Activated CD8-positive, alpha-beta memory T cell treated with anti-CD3 and anti-CD28 coated beads, Interleukin-2, amount 10 ng/mL, durations not matched to agents 7 days and 5 days (primary cell): ENCODE measurements at places on chromosomes 12 and 14. TPM values are rescaled to one million over a fixed set of nuclear protein-coding genes. Genes with fewer than 3 reads are reported as not detected.
A peak's percentile ranks its signal among the peaks of the same experiment; 100 is the strongest.

GRCh38 chr12:69129564-69129963 is 109.8 kb upstream of the CPSF6 start:
- no peaks in the 10 kb centered on the region for H3K36me3 ChIP-seq
- DNase-seq, result no peak
- no peak overlapping the region for H3K27ac ChIP-seq
- no peak overlapping the region for H3K4me3 ChIP-seq
- H3K27me3 ChIP-seq, result peaks cover 19% of the 10 kb centered on the region
- no peaks in the 10 kb centered on the region for H3K4me1 ChIP-seq

GRCh38 chr12:103505371-103506236 is 9.8 kb upstream of the C12orf42 start:
- peaks cover 20% of the 10 kb centered on the region for H3K4me1 ChIP-seq
- H3K27me3 ChIP-seq, result peaks cover 34% of the 10 kb centered on the region
- peak; percentile 85 for DNase-seq
- no peak overlapping the region for H3K4me3 ChIP-seq

- DNase-seq, result no peak
- no peaks in the 10 kb centered on the region for H3K27me3 ChIP-seq
- peaks cover 27% of the 10 kb centered on the region for H3K36me3 ChIP-seq
- H3K4me3 ChIP-seq, result no peak overlapping the region
Measured at GRCh38 chr12:70251226-70251625, 8.0 kb downstream of the CNOT2 start.

- no peak overlapping the region for H3K27ac ChIP-seq
- no peaks in the 10 kb centered on the region for H3K36me3 ChIP-seq
- H3K4me3 ChIP-seq, result no peak overlapping the region
- H3K27me3 ChIP-seq, result no peaks in the 10 kb centered on the region
Measured at GRCh38 chr12:103268831-103269514, 226.8 kb downstream of the C12orf42 start.

DNA sequence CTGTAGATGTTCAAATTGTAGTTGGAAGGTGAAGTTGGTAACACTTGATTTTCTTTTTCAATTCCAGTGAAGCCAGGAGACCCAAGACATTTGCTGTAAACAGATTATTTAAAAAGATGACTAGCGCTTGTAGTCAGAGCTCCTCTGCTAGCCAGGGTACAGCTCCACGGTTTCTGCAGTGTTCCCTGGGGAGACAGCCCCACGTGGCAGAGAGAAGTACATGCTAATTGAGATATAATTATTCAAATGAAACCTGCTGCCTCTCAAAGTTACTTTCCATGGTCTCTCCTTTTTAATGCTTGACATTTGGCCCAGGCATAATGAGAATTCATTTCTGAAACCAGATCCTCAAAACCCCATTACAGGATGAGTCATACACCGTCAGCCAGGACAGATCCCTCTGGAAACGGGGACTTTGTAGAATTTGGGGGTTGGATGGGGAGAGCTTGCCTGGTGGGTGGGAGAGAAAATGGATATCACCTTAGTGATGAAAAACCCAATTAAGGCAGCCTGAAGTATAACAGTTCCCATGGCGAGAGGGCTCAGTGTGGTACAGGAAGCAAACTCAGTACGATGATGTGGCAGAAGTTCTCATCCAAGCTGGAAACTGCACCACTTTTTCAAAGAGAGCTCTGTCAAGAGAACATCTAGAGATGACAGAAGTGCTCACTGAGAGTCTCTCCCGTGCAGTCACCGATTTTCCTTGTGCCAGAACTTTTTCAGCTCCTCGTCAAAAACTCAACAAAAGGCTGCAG is 637.7 kb upstream of the TMEM132C start:
- no peaks in the 10 kb centered on the region for H3K27me3 ChIP-seq
- no peak for DNase-seq
- no peaks in the 10 kb centered on the region for H3K36me3 ChIP-seq

DNA sequence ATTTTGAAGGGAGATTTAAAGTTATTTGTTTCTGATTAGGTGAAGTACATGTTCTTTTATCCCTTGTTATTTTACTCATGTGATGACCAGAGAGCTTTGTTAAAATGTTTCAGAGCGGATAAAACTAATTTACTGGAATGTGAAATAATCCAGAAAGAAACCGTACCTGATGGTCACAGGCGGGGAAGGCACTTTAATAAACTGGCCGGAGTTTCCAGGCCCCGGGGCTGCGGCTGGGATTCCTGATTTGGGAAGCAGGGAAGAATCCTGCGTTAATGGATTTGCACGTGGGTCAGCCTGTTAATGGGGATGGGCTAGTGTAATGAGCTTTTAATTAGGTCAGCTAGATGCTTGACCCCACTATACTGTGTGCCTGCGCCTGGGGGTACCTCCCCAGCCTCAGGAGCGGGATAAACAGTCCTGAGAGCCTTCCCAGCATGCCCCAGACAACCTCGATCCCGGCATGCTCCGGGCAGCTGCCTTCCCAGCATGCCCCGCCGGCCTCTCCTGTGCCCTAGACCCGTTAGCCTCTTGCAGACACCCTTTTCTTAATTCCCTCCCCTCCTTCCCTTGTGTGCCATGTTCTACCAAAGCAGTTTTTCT is 208.6 kb upstream of the CDKN3 start:
- no peaks in the 10 kb centered on the region for H3K36me3 ChIP-seq
- no peak overlapping the region for H3K27ac ChIP-seq
- no peak overlapping the region for H3K4me3 ChIP-seq
- peaks cover 3% of the 10 kb centered on the region for H3K4me1 ChIP-seq

DNA sequence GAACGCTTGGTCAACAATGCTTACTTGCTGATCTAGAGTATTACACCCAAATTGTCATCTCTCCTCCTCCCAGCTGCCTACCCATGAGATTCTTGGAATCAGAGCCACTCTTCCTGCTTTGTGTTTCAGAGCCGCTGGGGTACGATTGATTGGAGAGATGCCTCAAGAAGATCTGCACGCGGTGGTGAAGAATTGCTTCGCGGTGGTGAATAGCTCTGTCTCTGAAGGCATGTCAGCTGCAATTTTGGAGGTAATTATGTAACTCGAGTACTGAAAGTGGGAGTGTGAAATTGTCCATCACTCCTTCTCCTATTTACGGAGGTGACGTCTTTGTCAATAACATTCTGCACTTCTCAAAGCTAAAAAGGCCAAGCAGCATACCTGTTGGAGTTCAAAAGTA is 93.9 kb downstream of the GLT1D1 start:
- no peak overlapping the region for H3K27ac ChIP-seq
- H3K27me3 ChIP-seq, result no peaks in the 10 kb centered on the region
- H3K36me3 ChIP-seq, result no peaks in the 10 kb centered on the region
- no peak for DNase-seq

The ADGRD1 gene
- total RNA-seq, result 0.23 TPM

The KRT5 gene
- total RNA-seq, result not detected

The SFSWAP gene
- total RNA-seq, result 55.9 TPM

DNA sequence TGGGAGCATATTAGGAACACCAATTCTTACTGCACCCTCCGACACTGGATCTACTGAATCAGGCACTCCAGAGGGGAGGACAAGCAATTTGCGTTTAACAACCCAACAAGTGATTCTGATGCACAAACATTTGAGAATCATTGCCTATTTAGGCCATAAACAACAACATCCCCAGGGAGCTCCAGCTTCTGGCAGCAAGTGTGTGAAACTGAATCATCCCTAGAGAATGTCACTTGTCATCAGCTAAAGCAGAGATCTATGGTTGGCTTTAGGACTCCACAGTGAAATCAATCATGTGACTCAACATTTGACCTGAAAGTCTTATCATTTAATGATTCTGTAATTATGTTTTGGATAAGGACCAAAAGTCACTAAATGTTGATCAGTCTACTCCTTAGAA is 505.0 kb upstream of the FLRT2 start:
- no peaks in the 10 kb centered on the region for H3K36me3 ChIP-seq
- no peaks in the 10 kb centered on the region for H3K27me3 ChIP-seq
- H3K27ac ChIP-seq, result no peak overlapping the region
- no peak for DNase-seq
- H3K4me3 ChIP-seq, result no peak overlapping the region

DNA sequence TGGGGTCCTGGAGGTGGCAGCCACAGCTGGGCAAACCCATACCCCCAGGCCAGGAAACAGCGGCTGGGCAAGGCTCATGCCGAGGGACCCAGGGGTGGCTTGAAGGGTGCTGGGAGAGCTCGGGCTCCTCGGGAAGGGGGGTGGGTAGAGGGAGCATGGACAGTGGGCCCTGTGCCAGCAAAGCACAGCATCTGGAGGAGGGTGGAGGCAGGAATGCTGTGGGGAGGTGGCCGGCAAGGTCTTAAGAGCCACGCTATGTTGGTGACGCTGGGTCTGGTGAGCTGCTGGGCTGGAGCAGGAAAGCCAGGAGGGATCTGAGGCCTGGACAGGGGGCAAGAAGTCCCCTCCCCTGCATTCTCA is 48.2 kb upstream of the DLK1 start:
- no peaks in the 10 kb centered on the region for H3K36me3 ChIP-seq
- peaks cover 22% of the 10 kb centered on the region for H3K27me3 ChIP-seq
- no peaks in the 10 kb centered on the region for H3K4me1 ChIP-seq
- H3K27ac ChIP-seq, result no peak overlapping the region
- H3K4me3 ChIP-seq, result no peak overlapping the region
- DNase-seq, result no peak

The ADCY4 gene
- 1.6 TPM for total RNA-seq

DNA sequence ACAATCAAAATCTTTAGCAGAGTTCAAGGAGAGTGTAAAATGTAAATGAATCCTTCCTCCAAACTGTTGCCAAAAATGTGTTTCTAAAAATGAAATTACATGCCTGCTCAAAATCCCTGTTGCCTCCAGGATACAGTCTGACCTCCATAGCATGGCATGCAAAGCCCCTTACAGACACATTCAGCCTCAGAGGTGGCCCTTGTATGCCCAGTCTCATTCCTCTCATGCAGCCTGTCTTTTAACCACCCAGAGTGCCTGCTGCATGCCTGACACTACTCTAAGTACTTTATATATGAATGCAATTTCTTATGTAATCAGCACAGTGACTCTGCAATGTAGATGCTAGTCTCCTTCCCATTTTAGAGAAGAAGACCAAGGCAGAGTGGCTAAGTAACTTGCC is 24.4 kb upstream of the PTPRQ start:
- H3K27me3 ChIP-seq, result no peaks in the 10 kb centered on the region
- DNase-seq, result no peak
- no peak overlapping the region for H3K27ac ChIP-seq
- H3K4me3 ChIP-seq, result no peak overlapping the region

DNA sequence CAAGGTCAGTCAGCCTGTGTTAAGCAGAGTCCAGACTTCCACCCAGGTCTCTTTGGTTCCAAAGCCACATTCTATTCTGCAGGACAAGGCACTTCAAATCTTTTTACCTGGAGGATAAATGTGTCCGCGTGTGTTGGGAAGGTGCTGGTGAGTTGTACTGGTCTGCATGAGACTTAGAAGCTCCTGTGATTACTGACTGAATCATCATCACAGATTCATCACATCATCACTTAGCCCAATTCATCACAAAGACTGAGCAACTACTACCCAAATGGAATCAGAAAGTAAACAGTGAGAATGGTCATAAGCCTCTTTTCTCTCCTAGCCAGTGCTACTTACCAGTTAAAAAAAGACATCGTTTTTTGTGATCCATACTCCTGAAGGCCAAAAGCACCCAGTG is 5.3 kb downstream of the SLC15A5 start:
- no peak overlapping the region for H3K4me3 ChIP-seq
- H3K27ac ChIP-seq, result no peak overlapping the region
- H3K27me3 ChIP-seq, result no peaks in the 10 kb centered on the region
- no peak for DNase-seq
- no peaks in the 10 kb centered on the region for H3K4me1 ChIP-seq

GRCh38 chr14:101449114-101449513 is 112.2 kb upstream of the DIO3 start:
- H3K27me3 ChIP-seq, result peaks cover 66% of the 10 kb centered on the region
- no peaks in the 10 kb centered on the region for H3K36me3 ChIP-seq
- H3K4me1 ChIP-seq, result no peaks in the 10 kb centered on the region
- DNase-seq, result peak; percentile 37
- H3K4me3 ChIP-seq, result no peak overlapping the region
- no peak overlapping the region for H3K27ac ChIP-seq

The DENND5B gene
- 0.06 TPM for total RNA-seq

- peaks cover 26% of the 10 kb centered on the region for H3K4me1 ChIP-seq
- H3K4me3 ChIP-seq, result no peak overlapping the region
- peaks cover 21% of the 10 kb centered on the region for H3K36me3 ChIP-seq
- no peak overlapping the region for H3K27ac ChIP-seq
Measured at GRCh38 chr14:23296012-23296777, 6.5 kb downstream of the PPP1R3E start.
